Gastrocnemius medialis (tissue), 4 donors: ENCODE measurements at places on chromosomes 11 and 22. TPM values are rescaled to one million over a fixed set of nuclear protein-coding genes. Genes with fewer than 3 reads are reported as not detected.

OR8B12 gene
- total RNA-seq = not detected

TUB gene
- 1.2 TPM for total RNA-seq

- peaks cover 5% of the 10 kb centered on the region for H3K4me1 ChIP-seq
- peak overlapping the region; percentile 68 for H3K27ac ChIP-seq
- no peak for DNase-seq
- no peak overlapping the region for H3K4me3 ChIP-seq
These were observed 20.0 kb upstream of the LMO1 start for GRCh38 chr11:8283465-8284230.

GRCh38 chr11:49499117-49499516 lies 290.7 kb upstream of the FOLH1 start:
- H3K27ac ChIP-seq = no peak overlapping the region
- H3K27me3 ChIP-seq = no peaks in the 10 kb centered on the region
- DNase-seq = no peak

DNA sequence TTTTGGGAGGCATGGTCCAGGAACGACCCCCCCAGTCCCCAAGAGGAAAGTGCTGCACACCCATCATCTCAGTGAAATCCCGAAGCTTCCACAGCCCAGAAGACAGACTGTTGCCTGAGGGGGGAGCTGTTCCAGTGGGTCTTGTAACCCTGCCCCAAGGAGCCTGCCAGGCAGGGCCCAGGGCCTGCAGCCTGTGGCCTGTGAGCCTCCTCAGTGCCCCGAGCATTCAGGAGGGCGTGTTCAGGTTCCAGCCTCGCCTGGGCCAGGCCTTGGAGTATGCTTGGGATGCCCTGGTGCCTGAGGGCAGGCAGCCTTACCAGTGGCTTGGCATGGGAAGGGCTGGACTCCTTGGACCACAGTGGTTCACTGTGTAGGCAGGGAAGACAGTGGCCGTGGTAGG lies 18.0 kb upstream of the CABP2 start:
- H3K27me3 ChIP-seq = no peaks in the 10 kb centered on the region
- DNase-seq = no peak
- H3K4me1 ChIP-seq = peaks cover 8% of the 10 kb centered on the region
- H3K4me3 ChIP-seq = no peak overlapping the region
- H3K27ac ChIP-seq = no peak overlapping the region
- no peaks in the 10 kb centered on the region for H3K36me3 ChIP-seq

DNA sequence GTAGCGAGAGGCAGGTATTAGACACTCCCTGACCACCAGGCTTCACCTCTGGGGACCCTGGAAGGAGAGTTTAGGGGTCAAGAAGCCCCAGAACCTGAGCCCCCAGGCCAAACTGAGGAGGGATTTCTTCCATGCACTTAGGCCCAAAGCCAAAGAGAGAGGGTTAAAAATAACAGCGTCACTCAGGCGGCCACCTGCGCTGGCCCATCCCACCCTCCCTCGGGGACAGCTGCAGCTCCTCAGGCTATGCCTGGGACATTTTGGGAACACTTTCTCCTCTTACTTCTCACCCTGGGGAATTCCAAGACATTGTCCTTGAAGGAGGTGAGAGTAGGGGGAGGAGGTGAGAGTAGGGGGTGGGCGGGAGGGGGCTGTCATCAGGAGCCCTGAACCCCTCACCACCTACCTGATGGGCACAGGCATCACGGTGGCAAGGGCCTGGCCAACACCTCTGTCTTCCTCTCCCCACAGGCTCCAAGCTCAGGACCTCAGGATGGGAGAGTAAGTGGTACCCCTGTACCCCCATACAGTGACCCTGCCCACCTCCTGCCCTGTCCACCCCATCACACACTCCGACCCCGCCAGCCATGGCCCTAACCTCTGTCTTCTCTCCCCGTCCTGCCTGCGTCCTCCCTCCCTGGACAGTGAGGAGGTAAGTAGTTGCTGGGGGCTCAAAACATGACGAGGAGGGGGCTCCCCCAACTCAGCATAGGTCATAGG lies 583 bp downstream of the TNNI2 start:
- peak overlapping the region; percentile 36 for H3K4me3 ChIP-seq
- peaks cover 28% of the 10 kb centered on the region for H3K4me1 ChIP-seq
- no peak for DNase-seq
- H3K27me3 ChIP-seq = no peaks in the 10 kb centered on the region
- H3K36me3 ChIP-seq = no peaks in the 10 kb centered on the region

DNA sequence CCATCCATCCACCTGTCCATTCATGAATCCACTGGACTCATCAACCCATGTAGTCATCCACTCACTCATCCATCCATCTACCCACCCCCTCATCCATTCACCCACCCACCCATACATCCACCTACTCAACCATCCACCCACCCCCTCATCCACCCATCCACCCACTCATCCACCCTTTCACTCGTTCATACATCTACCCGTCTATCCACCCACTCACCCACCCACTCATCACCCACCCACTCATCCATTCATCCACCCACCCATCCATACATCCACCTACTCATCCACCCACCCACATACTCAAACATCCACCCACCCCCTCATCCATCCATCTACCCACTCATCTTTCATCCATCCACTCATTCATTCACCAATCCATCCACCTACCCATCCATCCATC lies 37.7 kb downstream of the RTL6 start:
- H3K4me1 ChIP-seq = peaks cover 7% of the 10 kb centered on the region
- no peak overlapping the region for H3K27ac ChIP-seq
- DNase-seq = no peak
- H3K4me3 ChIP-seq = no peak overlapping the region

GRCh38 chr11:2127482-2128129 lies 11.6 kb downstream of the IGF2 start:
- no peak overlapping the region for H3K27ac ChIP-seq
- H3K4me3 ChIP-seq = no peak overlapping the region
- no peaks in the 10 kb centered on the region for H3K4me1 ChIP-seq
- DNase-seq = no peak
- H3K36me3 ChIP-seq = no peaks in the 10 kb centered on the region
